ENCODE measurements at places on chromosomes 7 and 10.

DNA sequence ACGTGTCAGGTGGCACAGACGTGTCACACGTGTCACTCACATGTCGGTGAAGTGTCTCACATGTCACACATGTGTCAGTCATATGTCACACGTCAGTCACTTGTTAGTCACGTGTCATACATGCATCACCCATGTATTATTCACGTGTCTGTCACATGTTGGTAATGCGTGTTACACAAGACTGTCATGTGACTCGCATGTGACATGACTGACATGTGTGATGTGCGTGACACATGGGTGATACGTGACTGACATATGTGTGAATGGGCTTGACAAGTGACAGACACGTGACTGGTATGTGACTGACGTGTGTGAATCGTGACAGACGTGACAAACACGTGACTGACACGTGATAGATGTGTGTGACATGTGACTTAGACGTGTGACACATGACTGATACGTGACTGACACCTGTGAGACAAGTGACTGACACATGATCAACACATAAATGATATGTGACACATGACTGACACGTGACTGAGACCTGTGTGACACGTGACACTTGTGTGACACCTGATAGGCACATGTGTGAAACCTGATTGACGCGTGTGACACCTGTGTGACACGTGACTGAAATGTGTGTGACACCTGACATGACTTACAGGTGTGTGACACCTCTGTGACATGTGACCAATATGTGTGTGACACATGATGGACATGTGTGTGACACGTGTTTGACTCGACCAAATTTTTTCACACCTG, 56.1 kb downstream of the ZNF92 start:
- H3K27ac ChIP-seq = no peak overlapping the region
- no peak overlapping the region for H3K4me3 ChIP-seq
- no peaks in the 10 kb centered on the region for H3K4me1 ChIP-seq
- H3K27me3 ChIP-seq = peaks cover 2% of the 10 kb centered on the region
- H3K36me3 ChIP-seq = no peaks in the 10 kb centered on the region

- H3K4me1 ChIP-seq = no peaks in the 10 kb centered on the region
- H3K36me3 ChIP-seq = no peaks in the 10 kb centered on the region
- no peak overlapping the region for H3K27ac ChIP-seq
- no peaks in the 10 kb centered on the region for H3K27me3 ChIP-seq
Observed at GRCh38 chr7:63117-63480, 129.3 kb upstream of the FAM20C start.

DNA sequence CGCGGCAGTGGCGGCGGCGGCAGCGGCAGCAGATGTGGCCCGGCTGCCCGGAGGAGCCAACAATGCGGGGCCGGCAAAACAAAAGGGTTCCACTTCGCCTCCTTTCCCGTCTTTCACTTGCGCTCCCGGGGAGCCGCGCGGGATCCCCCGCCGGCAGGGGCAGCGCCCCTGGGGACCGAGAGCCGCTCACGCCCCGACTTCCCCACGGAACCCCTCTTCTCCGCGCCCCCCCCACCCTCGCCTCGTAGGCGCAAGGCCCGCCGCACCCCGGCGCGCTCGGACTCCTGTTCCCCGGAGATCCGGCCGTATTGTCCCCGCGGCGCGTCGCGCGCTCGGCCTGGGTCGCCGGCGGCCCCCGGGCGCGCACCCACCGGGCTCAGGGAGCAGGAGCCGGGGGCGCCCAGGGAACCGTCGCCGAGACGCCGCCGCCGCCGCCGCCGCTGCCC, 854 bp downstream of the CTBP2 start:
- H3K36me3 ChIP-seq = no peaks in the 10 kb centered on the region
- peaks cover 4% of the 10 kb centered on the region for H3K4me1 ChIP-seq
- no peak overlapping the region for H3K27ac ChIP-seq
- H3K4me3 ChIP-seq = no peak overlapping the region
- H3K27me3 ChIP-seq = peaks cover 51% of the 10 kb centered on the region
- DNase-seq = no peak

GRCh38 chr7:100210805-100211204, 8.9 kb upstream of the PVRIG start:
- no peak overlapping the region for H3K4me3 ChIP-seq
- no peak for DNase-seq
- H3K27ac ChIP-seq = no peak overlapping the region
- H3K36me3 ChIP-seq = peaks cover 18% of the 10 kb centered on the region

DNA sequence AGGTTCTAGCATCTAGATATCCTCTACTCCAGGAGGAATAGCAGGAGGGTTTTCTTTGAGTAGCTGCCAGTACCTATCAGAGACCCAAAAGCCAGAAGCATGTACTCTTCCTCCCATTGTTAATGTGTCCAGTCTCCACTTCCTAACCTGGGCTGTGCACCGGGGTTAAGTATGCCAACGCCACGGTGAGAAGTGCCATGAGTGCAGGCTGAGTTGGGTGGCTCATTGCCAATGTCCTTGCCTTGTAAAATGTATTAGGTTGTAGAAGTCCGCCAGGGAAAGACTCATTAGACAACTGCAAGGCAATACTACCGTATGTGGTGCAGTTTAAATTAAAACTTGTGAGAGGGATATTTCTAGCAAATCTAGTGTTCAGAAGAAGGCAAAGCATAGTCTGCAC, 55.0 kb upstream of the PRR15 start:
- no peak overlapping the region for H3K27ac ChIP-seq
- no peaks in the 10 kb centered on the region for H3K27me3 ChIP-seq
- H3K4me3 ChIP-seq = no peak overlapping the region
- H3K36me3 ChIP-seq = no peaks in the 10 kb centered on the region
